ENCODE measurements at places on chromosomes 7 and 10. TPM values are rescaled to one million over a fixed set of nuclear protein-coding genes. Genes with fewer than 3 reads are reported as not detected.
A peak's percentile ranks its signal among the peaks of the same experiment; 100 is the strongest.

DNA sequence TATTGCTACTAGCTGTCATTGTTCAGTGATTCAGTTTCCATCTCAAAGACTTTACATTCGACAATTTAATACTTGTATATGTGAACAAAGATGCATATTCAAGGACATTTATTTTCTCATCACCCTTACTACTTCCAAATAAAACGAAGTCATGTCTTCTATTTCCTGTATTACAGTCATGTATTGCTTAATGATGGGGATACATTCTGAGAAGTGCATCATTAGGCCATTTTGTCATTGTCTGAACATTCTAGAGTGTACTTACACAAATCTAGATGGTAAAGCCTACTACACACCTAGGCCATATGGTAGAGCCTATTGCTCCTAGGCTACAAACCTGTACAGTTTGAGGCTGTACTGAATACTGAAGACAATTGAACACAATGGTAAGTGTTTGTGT is 6.5 kb downstream of the C10orf95 start:
- no peak for DNase-seq

DNA sequence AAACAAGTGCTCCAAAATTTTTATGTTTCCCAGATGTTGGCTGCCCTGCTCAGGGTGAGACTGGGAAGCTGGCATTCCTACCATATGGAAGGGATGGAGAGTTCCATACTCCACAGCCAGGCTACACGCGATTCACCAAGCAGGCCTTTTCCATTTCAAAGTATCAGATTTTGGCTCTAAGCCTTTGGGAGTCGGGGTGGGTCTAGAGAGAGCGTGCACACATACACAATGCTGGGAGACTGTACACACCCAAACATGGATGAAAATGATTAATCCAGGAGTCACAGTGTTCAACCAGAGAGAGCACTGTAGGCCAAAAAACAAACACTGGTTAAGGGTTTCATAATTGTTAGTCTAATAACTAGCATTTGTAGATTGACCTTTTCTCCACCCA is 295.0 kb downstream of the BICC1 start:
- peak; percentile 69 for DNase-seq

- DNase-seq: no peak
Observed at GRCh38 chr7:116970238-116970910, 17.1 kb downstream of the ST7 start.

DNA sequence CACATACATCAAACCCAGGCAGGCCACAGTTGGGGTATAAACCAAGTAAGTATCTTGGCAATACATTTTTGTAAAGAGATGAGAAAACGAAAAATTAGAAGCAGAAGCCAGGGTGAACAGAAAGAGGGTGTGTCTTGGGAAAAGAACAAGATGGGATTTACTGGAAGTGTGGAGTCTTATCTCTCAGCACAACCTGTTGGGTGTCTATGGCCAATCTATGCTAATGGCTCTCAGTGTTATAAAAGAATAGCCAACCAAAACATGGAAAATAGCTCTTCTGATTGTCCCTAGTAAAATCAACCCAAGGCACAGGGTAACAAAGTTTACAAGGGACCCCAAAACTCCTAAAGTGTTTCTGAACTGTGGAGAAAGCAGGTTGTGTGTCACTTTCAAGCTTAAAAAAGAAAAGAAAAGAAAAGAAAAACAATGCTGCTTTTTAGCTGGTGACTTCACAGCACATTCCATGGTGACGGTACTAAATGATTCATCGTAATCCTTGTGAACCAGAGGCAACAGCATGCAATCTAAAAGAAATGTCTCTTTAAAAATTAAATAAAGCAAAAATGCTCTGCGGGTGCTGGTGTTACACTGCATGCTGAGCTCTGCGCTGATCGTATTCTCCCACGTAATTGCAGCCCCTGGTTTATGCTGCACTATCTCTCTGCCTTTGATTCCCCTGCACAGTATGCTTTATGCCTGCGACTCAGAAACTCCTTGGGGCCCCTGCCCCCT is 100.8 kb downstream of the C10orf90 start:
- DNase-seq: no peak

DNA sequence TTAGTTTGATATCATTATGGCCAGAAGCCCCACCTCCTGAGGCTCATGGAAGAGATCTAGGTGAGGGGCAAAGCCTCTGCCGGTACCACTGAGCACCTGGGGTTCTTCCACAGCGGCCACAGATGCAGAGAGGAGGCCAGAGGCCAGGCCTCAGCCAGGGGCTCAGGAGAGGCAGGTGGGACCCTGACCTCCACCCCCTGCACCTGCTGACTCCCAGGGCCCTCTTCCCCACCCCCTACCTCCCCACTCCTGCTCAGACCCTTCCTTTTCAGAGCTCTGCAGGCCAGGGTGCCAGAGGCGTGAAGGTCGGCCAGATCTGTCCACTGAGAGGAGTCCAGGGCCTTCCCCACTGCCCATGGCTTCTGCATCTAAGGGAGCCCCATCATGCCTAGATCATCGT is 178.7 kb upstream of the PPP2R2D start:
- DNase-seq: no peak

- no peak for DNase-seq
Observed at GRCh38 chr10:94859086-94859485, 79.4 kb upstream of the CYP2C9 start.

DNA sequence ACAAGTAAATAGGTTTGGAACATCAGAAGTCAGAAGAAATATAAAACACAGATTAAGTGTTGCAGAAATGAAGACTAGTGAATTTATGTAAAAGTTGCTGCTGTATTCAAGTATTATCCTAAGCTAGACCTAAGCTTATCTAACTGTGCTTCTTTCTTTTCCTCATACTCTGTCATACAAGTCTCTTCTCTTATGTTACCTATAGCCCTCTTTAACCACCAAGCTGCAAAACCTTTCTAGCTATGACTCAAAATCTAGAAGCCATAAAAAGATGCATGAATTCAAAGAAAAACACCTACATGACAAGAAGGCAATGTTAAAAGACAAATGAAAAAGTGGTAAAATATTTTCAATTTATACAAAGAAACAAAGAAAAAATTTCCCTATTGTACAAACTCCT is 23.0 kb downstream of the DENND11 start:
- no peak for DNase-seq

DNA sequence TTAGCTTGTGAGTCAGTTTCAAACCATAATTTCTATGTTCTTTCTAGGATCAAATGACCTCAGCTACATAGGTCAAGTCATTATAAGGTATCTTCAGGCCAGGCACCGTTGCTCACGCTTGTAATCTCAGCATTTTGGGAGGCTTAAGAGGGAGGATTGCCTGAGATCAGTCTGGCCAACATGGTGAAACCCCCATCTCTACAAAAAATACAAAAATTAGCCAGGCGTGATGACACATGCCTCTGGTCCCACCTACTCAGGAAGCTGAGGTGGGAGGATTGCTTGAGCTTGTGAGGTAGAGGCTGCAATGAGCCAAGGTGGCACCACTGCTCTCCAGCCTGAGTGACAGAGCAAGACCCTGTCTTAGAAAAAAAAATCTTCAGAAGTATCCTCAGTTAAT is 362.3 kb downstream of the GATA3 start:
- no peak for DNase-seq

- no peak for DNase-seq
Observed at GRCh38 chr10:61701706-61702105, 39.0 kb downstream of the CABCOCO1 start.

GRCh38 chr10:104922810-104923209 is 281.7 kb downstream of the SORCS3 start:
- DNase-seq: no peak

- no peak for DNase-seq
Observed at GRCh38 chr10:3465406-3465891, 292.9 kb upstream of the PITRM1 start.

DNA sequence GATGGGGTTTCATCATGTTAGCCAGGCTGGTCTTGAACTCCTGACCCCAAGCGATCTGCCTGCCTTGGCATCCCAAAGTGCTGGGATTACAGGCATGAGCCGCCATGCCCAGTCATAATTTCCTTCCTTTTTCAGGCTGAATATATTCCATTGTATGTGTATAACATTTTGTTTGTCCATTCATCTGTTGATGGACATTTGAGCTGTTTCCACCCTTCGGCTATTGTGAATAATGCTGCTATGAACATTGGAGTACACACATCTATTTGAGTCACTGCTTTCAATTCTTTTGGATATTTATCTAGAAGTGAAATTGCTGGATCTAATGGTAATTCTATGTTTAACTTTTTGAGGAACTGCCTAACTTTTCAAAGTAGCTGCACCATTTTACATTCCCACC is 34.6 kb downstream of the TLX1 start:
- no peak for DNase-seq

DNA sequence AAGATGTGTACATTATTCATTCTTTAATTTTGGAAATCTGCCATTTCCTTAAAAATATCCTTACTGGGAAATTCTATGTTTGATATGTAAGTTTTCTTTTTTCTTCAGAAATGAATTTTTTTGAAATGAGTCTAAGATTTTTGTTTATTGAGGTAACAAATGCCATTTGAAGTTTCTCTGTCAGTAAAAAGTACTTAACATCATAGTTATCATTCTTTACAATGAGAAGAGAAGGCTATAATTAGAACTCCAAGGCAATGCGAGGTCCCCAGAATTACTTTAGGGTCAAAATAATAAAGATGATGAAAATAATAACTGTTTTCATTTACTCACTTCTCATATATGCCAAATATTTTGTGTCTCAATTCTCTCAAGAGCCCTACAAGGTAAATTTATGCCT is 37.0 kb upstream of the RHOBTB1 start:
- no peak for DNase-seq

DNA sequence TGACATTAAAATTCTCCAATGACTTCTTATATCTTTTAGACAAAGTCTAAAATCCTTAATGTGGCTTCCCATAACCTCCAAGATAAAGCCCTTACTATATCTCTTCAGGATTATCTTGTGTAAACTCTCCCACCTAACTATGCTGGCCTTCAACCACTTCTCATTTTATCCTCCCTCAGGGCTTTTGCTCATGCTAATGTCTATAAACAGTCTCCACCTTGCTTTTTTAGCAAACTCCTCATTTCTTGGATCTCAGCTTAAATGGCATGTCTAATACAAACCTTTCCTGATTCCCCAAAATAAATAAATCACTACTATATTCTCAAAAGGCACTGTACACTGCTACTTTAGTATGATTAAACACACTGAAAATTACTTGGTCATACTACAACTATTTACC is 181.2 kb downstream of the LRRN3 start:
- DNase-seq: no peak

DNA sequence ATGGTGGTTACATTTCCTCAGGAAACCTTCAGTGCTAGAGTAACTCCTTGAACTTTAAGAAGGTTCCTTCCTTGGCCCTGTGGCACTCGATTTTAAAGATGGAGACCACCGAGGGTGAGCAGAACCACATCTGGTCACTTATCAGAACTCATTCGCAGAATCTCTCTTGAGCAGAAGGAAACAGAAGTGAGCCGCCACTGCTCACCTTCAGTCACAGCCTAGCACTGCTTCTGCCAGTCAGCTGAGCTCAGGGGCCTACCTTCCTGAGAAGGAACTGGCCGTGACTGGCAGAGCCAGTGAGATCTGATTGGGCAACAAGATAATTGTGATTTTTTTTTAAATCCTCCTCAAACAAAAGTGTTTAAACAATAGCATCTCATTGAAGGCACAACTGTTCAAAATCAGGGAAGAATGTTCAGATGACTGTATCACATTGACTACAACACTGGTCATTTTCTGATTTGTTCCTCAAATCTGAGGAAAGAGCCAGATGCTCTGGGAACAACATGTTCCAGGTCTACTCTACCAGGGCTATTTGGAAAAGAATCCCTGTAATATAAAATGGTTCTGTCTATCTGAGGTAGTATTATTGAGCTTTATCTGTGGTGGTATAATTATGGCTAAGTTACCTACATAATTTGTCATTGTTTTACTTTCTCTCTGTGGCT is 2.7 kb upstream of the SYPL1 start:
- DNase-seq: no peak

- DNase-seq: no peak
Observed at GRCh38 chr7:16345979-16346958, 75.1 kb downstream of the CRPPA start.

DNA sequence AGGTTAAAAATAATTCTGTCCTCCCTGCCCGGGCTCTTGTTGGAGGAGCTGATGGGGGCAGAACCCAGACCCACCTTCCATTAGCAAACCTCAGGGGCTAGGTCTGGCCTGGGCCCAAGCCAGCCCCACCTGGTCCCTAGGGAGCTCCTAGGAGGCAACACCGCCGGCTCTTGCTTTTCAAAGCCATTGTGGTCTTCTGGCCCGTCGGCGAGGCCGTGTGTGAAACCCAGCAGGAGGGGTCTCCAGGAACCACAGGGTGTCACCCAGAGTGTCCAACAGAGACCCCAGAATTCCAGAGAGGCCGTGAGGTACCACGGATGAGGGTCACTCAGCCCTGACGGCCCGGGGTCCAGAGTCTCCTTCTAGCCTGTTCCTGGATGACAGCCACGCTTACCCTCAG is 16.6 kb upstream of the PDGFA start:
- DNase-seq: no peak

- peak; percentile 46 for DNase-seq
Observed at GRCh38 chr7:129951226-129952085, 1.3 kb downstream of the UBE2H start.

DNA sequence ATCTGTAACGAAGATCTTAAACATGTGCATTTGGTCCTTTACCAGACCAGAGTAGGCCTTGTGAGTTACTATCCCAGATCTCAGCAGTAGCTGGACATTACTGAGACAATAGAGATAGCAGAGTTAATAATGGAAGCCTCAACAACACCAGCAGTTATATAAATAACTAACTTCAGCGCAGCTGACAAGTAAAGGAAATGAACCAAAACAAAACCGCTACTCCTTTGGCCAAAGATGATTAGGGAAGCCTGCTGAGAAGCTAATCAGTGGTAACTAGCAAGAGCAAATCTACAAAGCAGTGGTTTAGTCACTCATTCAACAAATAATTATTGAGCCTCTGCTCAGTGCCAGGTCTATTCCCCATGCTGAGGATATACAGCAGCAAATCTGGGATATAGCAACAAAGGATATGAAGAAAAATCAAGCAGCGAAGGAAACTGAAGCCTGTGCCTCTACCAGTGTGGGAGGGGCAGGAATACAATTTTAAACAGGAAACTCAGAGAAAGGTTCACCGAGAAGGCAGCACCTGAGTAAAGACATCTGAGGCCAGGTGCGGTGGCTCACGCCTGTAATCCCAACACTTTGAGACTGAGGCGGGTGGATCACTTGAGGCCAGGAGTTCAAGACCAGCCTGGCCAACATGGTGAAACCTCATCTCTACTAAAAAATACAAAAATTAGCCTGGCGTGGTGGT is 103.6 kb downstream of the ELMO1 start:
- DNase-seq: no peak

The ITGA8 gene
- polyA plus RNA-seq: 8.8 TPM

The HABP2 gene
- polyA plus RNA-seq: 1.2 TPM

The INPP5A gene
- polyA plus RNA-seq: 43.8 TPM

The BEND7 gene
- 7.8 TPM for polyA plus RNA-seq

The FFAR4 gene
- polyA plus RNA-seq: not detected

The TMEM196 gene
- not detected for polyA plus RNA-seq

The AGAP5 gene
- polyA plus RNA-seq: 8.2 TPM

The HGF gene
- 5.3 TPM for polyA plus RNA-seq

The IPMK gene
- 3.9 TPM for polyA plus RNA-seq

The TUBGCP2 gene
- polyA plus RNA-seq: 35.5 TPM

The CELF2 gene
- polyA plus RNA-seq: 60.3 TPM
